Fibroblast of skin of right biceps (primary cell): ENCODE measurements at places on chromosomes 1 and 21.

- peak; percentile 58 for DNase-seq
Observed at GRCh38 chr1:18883636-18884418, 18.5 kb downstream of the ALDH4A1 start.

GRCh38 chr1:35452106-35452774 is 105.0 kb downstream of the KIAA0319L start:
- peak; percentile 39 for DNase-seq

DNA sequence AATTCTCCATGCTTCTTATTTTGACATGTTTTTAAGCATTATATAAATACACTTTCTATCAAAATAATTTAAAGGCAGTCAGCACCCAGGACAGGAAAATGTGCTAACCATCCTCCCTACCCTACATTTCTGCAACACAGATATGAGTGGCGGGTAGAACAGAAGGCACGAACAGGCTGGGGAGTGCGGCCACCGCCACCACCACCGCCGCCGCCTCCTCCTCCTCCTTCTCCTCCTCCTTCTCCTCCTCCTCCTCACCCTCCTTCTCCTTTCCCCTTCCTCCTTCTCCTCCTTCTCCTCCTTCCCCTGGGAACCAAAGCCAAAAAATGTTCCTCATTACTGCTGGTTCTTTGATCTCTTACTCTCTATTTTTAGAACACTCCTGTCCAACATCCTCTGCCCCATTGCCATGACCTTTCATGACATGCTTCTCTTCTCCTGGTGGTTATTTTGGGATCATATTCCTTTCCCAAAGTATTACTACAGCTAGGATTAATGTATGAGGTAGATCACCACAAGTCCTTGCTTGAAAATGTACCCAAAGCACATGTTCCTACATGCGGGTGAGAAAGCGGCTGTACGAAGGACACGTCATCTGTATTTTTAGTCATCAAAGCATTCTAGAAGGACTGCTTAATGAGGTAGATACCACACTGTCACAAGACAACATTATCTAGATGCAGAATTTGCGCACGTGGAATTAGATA is 24.5 kb upstream of the CCN1 start:
- DNase-seq: peak; percentile 65

GRCh38 chr21:46081022-46081861 is 16.7 kb upstream of the COL6A2 start:
- peak; percentile 54 for DNase-seq

GRCh38 chr1:169364948-169365347 is 2.6 kb downstream of the NME7 start:
- DNase-seq: peak; percentile 10

- DNase-seq: no peak
Observed at GRCh38 chr1:1303736-1304135, 4.0 kb downstream of the ACAP3 start.

DNA sequence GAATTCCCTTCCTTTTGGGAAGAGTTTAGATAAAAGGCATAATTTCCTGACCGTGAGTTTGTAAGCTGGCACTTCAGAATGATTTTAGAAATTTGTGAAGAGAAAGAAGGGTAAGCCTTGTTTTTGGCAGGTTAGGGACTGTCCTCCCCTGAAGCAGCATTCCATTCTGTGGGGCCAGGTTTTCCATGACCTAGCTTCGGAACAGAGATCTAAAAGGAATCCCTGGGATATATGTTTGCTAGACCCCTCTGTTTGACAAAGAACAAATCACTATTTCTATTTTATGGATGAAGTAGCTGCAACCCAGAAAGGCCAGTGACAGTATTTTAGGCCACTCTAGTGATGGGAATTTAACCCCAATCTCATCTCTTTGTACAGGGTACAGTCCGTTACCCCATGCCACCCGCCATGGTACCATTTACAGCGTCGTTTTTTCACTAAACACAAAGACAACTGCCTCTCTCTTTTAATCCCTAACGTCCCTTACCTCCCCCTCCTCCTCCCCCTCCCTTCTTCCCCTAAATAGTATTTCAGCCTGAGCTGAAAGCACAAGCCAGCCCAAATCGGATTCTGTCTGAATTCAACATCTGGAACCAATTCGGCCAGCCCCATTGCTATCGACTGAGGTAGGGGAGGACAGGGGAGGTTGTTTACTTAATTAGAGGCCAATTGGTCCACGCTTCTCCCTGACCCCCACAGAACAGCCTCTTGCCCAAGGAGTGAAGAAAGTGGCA is 23.4 kb upstream of the IKBKE start:
- no peak for DNase-seq

- no peak for DNase-seq
Observed at GRCh38 chr21:17231771-17232170, 281.1 kb upstream of the CXADR start.

DNA sequence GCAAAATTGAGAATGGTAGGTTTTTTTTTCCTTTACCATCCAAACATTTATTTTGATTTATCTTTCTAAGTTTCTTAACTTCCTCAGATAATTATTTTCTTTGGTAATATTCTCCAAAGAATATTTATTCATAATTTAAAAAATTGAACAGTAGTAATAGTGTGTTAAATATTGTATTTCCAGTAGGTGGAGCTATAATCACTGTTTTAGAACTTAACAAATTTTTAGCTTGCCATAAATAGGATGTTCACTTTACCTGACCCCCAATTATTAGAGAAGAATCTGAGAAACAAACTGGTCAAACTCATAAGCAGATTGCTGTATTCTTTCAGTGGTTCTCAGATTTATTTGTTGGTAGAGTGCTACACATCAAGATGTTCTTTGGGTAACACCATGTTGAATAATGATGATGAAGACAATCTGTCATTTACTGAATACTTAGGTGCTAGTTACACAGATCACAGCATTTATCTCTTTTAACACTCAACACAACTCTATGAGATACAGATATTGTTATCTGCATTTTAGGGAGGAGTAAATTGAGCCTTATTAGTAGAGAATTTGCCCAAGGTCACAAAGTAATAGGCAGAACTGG is 82.4 kb upstream of the GPR88 start:
- no peak for DNase-seq

DNA sequence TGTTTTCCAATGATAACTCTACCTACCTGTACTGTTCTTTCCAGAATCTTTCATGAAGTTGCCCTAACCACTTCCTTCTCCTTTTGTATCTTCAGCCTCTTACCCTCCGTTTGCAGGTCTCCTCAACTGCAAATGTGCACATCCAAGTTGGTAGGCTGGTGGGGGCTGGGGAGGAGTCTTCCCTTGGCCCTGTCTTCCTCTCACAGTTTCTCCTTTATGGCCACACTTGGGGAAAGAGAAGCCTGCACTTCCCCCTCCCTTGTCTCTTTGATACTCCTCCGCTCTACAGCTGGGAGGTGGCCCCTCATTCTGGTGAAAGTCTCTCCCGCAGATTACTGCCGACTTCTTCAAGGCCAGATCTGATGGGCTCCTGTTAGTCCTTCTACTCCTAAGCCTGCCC is 26.9 kb upstream of the GPR88 start:
- DNase-seq: no peak

DNA sequence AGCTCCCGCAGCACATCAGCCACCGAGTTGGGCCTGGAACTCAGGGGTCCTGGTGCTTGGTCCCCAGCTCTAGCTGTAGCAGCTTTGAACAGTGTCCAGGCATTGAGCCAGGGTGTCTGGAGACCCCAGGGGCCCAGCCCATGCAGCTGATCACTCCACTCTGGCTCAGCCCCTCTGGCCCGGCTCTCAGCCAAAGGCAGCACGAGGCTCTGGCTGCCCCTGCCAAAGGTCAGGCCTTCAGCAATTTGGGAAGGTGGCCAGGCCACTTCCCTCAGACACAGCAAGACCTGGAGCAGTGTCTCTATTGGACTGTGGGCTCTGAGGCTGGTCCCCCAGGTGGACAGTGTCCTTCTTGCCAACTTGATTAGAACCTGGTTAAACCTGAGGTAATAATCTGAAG is 34.4 kb upstream of the RNF19B start:
- DNase-seq: no peak

DNA sequence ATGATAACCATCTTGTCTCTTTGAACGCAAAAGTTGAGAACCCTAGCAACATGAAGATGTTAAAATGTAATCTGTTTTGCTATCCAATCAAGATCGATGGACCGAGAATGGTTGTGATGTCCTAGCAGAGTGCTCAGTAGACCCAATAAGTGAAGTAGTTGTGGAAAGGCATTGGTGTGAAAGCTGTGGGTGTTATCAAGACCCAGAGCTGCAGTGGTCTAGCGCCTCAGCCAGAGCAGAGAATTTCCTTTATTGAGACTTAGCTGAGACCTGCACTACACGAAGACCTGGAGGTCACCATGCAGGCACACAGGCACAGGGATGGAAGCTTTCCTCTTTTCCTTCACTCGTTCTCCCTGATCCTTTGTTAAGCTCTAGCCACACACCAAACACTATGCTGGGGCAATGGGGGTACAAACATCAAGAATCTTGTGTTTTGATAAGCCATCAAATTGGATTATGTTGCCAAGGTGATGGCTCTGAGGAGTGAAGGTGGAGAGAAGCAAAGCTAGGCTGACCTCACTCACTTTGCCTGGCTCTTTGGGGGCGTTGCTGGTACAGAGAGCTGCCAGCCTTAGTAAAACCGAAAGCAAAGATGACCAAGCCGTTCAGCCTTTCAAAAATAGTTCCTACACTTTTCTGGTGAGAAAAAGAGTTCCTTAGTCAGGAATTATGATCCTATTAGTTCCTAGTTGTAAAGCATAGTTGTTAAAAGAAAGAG is 24.1 kb downstream of the METTL13 start:
- DNase-seq: no peak

DNA sequence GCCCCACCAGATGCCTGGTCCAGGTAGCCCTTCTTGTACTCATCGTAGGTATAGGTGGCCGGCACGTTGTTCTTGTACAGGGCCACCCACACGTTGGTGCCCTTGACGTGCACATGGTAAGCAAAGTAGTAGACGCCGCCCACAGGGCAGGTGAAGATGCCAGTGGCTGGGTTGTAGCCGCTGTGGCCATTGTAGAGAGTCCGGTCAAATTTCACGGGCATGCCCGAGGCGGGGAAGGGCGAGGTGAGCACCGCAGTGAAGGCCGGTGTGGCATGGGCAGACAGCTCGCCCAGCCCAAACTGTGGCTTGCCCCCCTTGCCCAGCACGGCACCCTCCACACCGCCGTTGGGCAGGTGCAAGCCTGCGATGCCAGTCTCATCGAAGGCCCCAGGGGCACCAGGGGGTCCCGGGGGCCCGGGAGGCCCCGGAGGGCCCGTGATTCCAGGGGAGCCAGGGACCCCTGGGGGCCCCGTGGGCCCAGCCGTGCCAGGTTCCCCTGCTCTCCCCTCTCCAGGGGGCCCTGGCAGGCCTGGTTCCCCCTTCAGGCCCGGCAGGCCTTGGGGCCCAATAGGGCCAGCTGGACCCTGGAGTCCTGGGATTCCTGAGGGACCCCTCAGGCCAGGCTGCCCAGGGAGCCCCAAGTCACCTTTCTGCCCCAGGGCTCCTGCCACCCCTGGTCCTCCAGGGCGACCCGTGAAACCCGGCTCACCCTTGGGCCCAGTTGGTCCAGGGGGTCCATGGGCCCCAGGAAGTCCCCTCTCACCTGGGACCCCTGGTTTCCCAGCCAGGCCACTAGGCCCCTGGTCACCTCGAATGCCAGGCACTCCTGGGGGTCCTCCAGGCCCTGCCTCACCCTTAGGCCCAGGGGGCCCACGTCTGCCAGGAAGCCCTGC is 9.2 kb downstream of the ADPRS start:
- no peak for DNase-seq

- DNase-seq: no peak
Observed at GRCh38 chr1:89355056-89355455, 8.8 kb upstream of the GBP6 start.

GRCh38 chr1:67465375-67465774 is 35.2 kb upstream of the SERBP1 start:
- no peak for DNase-seq

DNA sequence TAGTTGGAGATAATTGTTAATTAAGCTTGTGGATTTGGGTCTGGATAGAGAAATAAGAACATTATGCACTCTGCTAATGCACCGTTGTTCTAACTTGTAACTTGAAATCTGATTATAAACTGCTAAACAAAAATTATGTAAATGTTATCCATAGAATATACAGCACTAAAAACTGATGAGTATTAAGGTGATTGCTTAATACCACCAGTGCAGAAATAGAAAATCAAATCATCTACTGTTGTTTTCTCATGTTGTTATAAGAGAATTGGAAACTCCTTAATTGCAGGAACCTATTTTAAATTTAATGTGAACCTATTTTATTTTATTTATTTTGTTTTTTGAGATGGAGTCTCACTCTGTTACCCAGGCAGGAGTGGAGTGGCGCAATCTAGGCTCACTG is 125.7 kb downstream of the ITSN1 start:
- DNase-seq: no peak

DNA sequence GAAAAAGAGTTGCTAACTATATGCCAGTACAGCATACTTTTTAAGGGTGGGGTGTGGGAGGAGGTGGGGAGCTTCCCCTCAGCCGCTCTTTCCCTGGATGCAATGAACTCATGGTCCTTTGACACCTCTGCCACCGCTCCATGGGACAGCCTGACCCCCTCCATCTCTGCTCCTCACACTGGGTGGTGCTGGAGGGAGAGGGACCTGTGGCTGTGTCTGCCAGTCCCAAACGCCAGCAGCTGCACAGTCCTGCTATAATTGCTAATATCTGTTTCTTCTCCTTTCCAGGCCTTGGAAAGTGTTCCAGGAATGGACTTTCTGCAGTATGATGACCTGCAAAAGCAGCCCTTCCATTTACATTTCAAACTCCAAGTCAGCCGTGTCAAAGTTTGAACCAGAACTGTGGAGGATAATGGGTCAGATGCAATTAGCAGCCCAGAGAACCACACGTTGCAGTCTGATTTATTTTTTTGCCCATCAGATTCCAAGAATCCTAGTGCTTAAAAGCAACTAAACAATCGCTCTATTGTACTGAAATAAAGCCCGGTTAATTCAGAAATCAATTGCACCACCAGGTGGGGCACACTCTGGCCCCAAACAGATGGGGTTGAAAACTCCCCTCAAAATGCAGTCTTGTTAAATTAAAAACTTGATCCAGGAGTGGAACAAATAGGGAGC is 160.7 kb upstream of the LMO4 start:
- DNase-seq: no peak

GRCh38 chr1:237250055-237250454 is 208.1 kb downstream of the RYR2 start:
- no peak for DNase-seq

GRCh38 chr1:62621907-62622306 is 24.6 kb downstream of the ANGPTL3 start:
- DNase-seq: peak; percentile 93

DNA sequence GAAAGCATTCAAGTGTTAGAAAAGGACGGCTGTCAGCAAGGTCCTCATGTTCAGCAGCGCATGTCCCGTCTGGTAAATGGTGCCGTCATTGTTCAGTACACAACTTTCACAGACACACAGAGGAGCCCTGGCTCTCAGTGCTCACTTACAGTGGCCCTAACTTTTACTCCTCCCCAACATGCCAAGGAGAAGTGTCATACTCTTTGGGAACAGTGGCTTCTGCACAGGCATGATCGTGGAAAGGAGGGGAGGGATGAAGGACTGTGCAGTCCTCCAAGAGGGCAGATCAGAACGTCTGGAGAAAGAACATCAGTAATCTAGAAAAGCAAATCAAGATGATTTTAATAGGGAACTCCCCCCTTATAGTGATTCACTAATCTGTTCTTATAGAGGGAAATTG is 3.8 kb upstream of the GRHL3 start:
- no peak for DNase-seq

GRCh38 chr1:80143361-80143760 is 1136.8 kb upstream of the ADGRL4 start:
- no peak for DNase-seq
